ENCODE measurements at places on chromosomes 7 and 10. TPM values are rescaled to one million over a fixed set of nuclear protein-coding genes. Genes with fewer than 3 reads are reported as not detected.

DNA sequence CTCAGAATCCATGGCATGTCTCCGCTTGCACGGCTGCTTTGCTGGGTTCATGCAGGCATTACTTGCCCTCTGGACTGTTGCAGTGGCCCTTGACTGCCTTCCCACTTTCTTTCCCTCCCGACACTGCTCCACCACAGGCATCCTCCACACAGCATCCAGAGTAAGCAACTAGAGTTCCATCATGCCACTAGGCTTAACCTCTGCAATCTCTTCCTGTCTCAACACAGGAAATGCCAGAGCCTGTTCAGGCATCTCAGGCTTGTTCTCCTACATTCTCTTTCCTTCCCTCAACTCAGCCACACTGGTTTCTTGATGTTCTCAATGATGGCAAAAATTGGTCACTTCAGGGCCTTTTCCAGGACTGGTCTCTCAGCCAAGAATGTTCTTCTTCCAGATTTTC is 284.5 kb upstream of the KLF6 start:
- no peak overlapping the region for H3K27ac ChIP-seq
- H3K4me3 ChIP-seq, result no peak overlapping the region
- H3K27me3 ChIP-seq, result no peaks in the 10 kb centered on the region
- no peaks in the 10 kb centered on the region for H3K36me3 ChIP-seq
- no peak for DNase-seq
- peaks cover 38% of the 10 kb centered on the region for H3K4me1 ChIP-seq

DNA sequence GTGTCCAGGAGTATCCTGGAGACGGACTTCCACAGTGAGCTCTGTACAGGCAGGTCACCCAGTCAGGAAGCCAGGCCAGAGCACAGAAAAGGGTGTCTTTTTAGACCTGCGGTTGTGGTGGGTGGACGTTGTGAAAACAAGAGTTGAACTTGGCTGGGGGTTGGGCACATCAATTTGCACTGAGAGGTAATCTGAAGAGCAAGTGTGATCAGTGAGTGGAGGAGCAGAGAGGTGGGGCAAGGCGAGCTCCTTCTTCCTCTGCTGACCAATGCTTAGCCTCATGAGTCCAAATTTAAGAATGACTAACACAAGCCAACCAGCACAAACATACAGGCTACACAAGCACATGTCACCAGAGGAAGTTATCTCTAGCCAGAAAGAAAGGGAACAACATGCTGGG is 310.8 kb downstream of the TCERG1L start:
- no peak overlapping the region for H3K27ac ChIP-seq
- no peaks in the 10 kb centered on the region for H3K36me3 ChIP-seq
- H3K4me3 ChIP-seq, result no peak overlapping the region
- no peaks in the 10 kb centered on the region for H3K27me3 ChIP-seq

DNA sequence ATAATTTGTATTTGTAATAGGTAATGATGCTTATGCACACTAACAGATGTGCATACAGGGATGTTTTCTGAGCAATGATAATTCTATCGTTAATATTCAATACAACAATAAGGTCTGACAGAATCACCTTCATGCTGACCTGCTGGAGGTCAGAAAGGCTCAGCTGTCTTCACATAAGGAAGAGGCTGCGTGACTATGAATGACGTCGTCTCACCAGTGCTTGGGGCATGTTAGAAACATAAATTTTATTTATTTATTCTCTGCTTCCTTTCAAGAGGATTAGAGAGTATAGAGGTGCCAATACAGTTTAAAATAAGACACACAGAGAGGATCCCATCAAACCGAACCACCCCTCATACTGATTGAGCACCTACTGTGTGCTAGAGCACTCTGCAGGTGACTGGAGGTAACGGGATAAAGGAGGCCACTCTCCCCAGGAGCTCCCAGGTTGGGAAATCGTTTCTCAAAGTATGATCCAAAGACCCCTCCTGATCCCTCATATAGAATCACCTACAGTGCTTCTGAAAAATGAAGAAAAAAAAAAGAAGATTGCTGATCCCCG is 265.6 kb upstream of the NPVF start:
- no peaks in the 10 kb centered on the region for H3K36me3 ChIP-seq
- H3K4me1 ChIP-seq, result peaks cover 7% of the 10 kb centered on the region
- no peak overlapping the region for H3K27ac ChIP-seq
- H3K27me3 ChIP-seq, result no peaks in the 10 kb centered on the region
- DNase-seq, result no peak

GRCh38 chr7:28570113-28570969 is 158.0 kb downstream of the CREB5 start:
- no peaks in the 10 kb centered on the region for H3K36me3 ChIP-seq
- no peaks in the 10 kb centered on the region for H3K27me3 ChIP-seq
- H3K4me1 ChIP-seq, result no peaks in the 10 kb centered on the region

DNA sequence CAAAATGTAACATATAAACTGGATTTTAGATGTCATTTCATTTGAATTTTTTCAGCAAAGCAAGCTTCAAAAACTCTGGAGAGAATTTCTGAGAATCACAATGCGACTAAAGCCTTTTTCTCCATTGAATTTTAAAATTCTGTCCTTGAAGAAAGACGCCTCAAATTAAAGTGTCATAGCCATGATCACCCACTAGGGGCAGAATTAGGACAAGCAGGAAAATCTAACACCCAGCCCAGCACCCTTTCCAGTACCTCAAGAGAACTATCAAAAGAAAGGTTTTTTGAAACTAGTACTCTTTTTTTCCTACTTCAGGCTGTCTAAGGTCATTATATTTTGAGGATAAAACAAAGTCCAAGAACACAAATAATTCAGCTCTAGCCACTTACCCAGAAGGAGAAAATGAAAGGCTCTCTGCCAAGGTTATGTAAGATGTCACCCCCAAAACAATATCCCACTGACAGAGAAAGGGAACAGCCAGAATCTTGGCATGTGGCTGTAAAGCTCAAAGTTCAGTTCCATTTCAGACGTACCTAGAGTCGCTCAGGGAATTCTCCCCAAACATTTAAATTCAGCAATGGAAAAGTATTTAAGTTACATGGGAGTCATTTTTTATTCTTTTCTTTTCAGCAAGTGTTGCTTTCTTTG is 299.4 kb downstream of the SNX13 start:
- no peaks in the 10 kb centered on the region for H3K27me3 ChIP-seq
- H3K4me3 ChIP-seq, result no peak overlapping the region
- no peak overlapping the region for H3K27ac ChIP-seq
- H3K36me3 ChIP-seq, result no peaks in the 10 kb centered on the region

- no peak overlapping the region for H3K4me3 ChIP-seq
- DNase-seq, result no peak
- no peaks in the 10 kb centered on the region for H3K27me3 ChIP-seq
- H3K27ac ChIP-seq, result no peak overlapping the region
- H3K36me3 ChIP-seq, result no peaks in the 10 kb centered on the region
These were observed 130.0 kb upstream of the EEPD1 start for GRCh38 chr7:36023033-36023560.

DNA sequence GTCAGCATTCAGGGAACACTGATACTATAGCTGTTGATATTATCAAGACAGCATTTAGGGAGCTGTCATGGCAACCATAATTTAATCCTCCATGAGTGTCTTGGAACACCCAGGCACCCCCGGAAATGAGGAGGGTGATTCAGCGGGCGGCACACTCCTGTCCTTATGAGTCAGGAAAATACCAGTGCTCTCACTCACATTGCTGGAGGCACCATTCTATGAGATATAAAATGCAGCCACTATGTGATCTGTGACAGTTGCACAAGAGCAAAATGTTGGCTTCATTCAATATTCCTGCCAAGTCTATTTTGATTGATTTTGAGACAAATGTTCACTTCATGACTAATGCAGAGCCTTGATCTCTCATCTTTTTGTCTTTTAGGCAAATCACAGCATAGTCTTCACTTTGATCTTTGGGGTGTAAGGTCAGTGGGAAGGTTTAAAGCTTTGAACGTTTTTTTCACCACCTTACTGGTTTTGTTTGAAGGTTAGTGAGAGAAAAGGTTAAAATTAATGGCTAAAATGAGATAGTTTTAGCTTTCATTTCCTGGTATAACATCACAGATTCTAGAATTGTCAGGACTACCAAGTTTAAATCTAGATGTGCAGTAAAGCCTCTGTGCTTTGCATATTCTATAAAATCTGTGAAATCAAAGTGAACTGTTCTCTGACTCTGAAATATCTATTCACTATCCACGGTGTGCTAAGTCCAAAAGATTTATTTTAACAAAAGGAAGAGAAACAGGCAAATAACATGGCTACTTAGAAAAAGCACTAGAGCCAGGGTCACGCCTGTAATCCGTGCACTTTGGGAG is 12.4 kb upstream of the ARHGAP12 start:
- no peak overlapping the region for H3K4me3 ChIP-seq
- no peak overlapping the region for H3K27ac ChIP-seq
- no peaks in the 10 kb centered on the region for H3K4me1 ChIP-seq

DNA sequence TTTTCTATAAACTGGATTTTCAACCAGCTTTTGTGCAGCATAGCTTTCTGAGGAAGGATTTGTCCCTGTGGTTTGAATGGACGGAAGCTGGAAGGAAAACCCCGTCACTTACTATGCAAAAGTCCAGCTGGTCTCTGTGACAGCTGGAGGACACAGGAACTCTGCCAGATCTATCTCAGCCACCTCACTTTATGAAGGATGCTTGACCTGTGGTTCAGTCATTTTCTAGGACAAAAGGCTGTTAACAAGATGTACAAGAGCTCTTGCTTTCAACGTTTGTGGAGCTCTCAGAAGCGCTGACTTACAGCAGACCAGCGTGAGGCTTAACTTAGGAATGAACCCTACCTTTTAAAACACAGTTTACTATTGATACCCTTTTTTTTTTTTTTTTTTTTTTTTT is 90.8 kb downstream of the CREM start:
- H3K4me3 ChIP-seq, result no peak overlapping the region
- DNase-seq, result no peak
- peaks cover 9% of the 10 kb centered on the region for H3K4me1 ChIP-seq
- no peaks in the 10 kb centered on the region for H3K36me3 ChIP-seq
- H3K27me3 ChIP-seq, result no peaks in the 10 kb centered on the region

GRCh38 chr10:14905890-14906289 is 27.2 kb downstream of the SUV39H2 start:
- H3K4me3 ChIP-seq, result no peak overlapping the region
- no peak for DNase-seq
- H3K4me1 ChIP-seq, result peaks cover 8% of the 10 kb centered on the region
- H3K36me3 ChIP-seq, result peaks cover 31% of the 10 kb centered on the region

Gene LSM5
- total RNA-seq, result 37.8 TPM

DNA sequence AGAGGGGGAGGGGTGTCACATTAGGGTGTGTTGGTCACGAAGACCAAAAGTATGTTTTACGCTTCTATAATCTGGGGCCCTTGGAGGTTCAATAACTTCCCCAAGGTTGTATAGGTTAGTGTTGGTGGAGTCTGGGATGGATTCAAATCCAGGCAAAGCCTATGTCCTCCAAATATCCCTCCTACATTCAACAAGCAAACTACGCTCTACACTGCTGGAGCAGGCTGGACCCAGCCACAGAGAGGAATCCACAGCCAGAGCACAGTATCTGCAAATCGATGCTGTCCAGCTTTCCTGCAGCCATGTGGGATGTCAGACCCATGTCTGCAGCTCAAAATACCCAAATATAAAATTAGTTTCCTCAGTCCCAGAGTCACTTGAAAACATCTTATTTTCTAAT is 198.0 kb downstream of the COBL start:
- H3K27me3 ChIP-seq, result no peaks in the 10 kb centered on the region
- H3K36me3 ChIP-seq, result no peaks in the 10 kb centered on the region
- no peak overlapping the region for H3K27ac ChIP-seq
- peaks cover 18% of the 10 kb centered on the region for H3K4me1 ChIP-seq
- no peak for DNase-seq

DNA sequence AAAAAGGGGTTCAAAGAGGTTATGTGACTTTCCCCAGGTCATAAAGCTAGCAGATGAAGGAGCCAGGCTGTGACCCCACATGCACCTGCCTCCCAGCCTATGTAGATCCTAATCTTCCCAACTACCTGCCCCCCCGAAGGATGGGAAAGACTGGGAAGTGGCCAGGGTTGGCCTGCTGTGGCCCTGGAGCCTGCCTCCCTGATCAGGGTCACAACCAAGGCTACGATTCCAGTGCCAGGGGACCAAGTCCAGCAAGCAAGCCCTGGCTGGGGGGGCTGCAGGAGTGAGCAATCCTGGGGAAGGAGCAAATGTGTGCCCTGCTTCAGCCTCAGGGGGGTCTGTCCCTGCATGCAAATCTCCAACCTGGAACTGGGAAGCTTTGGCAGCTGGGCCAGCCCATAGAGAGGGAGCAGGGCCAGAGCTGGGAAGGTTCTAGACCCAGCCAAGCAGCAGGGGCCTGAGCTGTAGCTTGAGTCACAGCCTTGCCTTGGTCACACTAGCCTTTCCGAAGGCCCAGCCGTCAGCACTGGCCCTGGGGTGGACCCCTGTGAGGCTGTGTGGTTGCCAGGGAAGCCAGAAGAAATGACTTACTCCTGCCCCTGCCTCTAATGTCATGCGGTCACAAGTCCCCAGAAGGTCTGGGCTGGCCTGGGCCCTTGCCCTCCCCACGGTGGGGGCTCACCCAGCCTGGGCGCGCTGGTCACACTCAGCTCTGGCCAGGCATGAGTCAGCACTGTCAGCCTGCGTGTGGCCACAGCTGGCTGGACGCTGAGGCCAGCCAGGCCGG is 96.4 kb upstream of the ZMIZ1 start:
- no peak overlapping the region for H3K4me3 ChIP-seq
- H3K27ac ChIP-seq, result no peak overlapping the region
- DNase-seq, result no peak
- no peaks in the 10 kb centered on the region for H3K36me3 ChIP-seq
- peaks cover 13% of the 10 kb centered on the region for H3K4me1 ChIP-seq
- H3K27me3 ChIP-seq, result no peaks in the 10 kb centered on the region

- no peak overlapping the region for H3K27ac ChIP-seq
- no peaks in the 10 kb centered on the region for H3K36me3 ChIP-seq
- no peak overlapping the region for H3K4me3 ChIP-seq
These were observed 473.0 kb downstream of the RPS24 start for GRCh38 chr10:78506614-78507013.

DNA sequence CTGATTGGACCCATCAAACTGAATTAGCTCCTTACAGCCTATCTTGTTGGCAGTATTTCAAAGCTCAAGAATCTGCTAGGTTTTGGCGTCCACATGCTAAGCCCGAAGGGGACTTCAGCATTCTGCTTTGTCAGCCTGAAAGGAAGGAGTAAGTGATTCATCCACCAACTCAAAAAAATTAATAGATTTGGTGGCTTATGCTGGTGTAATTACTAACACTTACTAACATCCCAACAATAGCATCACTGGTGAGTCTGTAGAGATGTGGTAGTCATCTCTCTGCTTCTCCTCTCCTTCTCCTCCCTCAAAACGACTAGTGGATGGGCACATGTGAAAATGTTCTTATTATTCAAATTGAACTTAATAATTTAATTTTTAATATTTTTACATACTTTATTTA is 53.8 kb upstream of the EGR2 start:
- DNase-seq, result no peak
- H3K4me1 ChIP-seq, result no peaks in the 10 kb centered on the region
- no peaks in the 10 kb centered on the region for H3K36me3 ChIP-seq
- no peaks in the 10 kb centered on the region for H3K27me3 ChIP-seq
- no peak overlapping the region for H3K27ac ChIP-seq
- no peak overlapping the region for H3K4me3 ChIP-seq

Gene GCK
- total RNA-seq, result not detected

Data from CD4-positive, alpha-beta memory T cell (primary cell).